SK-N-MC (cell line): ENCODE measurements at places on chromosomes 5 and 9.

DNA sequence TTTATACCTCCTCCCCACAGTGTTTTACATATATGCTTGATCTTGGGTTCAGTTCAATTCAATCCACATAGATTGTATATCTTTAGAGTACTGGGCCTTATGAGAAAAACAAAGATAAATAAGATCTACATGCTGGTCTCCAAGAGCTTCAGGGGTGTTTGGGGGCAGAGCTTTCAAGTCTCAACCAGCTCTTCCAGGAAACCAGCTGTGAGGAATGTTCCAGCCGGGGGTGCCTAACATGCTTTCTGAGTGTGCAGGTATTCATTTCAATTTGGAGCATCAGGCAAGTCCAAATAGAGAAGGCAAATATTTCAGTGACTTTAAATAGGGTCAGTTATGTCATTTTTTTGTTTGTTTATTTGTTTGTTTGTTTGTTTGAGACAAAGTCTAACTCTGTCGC lies 5.7 kb upstream of the RAPGEF1 start:
- no peak for DNase-seq

GRCh38 chr9:116589392-116590354 lies 97.4 kb upstream of the TRIM32 start:
- peak; percentile 81 for DNase-seq

DNA sequence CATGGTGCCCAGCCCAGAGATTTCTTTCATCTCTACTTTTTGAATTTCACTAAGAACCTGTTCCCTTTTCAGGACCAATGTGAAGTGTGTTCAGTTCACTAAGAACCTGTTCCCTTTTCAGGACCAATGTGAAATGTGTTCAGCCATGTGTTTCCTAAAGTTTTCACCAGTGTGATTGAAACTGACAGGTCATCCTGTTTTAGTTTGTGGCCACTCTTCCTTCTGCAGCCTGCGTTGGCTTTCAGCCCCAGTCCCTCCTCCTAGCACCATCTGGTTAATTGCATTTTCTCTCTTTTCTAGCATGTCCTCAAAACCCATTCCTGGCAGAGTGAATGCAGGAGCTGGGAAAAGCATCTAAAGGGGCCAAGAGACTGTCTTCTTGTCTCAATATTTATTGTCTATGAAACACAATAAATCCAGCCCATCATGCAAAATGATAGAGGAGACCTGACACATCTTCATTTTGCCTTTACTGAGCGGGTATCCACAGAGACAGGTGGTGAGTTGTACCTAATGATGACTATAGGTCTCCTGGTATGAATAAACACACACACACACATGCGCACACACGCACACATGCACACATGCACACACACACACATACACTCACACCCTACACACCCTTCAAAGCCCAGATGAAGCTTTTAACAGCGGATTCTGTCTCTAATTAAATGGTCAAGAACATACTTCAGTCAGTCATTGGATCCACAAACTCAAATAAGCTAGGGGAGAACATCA lies 6.1 kb upstream of the PANK3 start:
- no peak for DNase-seq

- DNase-seq: no peak
Observed at GRCh38 chr5:62682059-62682458, 103.4 kb downstream of the LRRC70 start.

- DNase-seq: no peak
Observed at GRCh38 chr5:133509742-133510079, 102.6 kb downstream of the FSTL4 start.

GRCh38 chr5:108451269-108451668 lies 69.4 kb upstream of the FBXL17 start:
- DNase-seq: no peak

- no peak for DNase-seq
Observed at GRCh38 chr5:151722546-151722945, 35.8 kb upstream of the SPARC start.

GRCh38 chr9:83675466-83675865 lies 32.3 kb downstream of the UBQLN1 start:
- DNase-seq: no peak

- no peak for DNase-seq
Observed at GRCh38 chr9:128406848-128407391, 13.7 kb upstream of the CERCAM start.

DNA sequence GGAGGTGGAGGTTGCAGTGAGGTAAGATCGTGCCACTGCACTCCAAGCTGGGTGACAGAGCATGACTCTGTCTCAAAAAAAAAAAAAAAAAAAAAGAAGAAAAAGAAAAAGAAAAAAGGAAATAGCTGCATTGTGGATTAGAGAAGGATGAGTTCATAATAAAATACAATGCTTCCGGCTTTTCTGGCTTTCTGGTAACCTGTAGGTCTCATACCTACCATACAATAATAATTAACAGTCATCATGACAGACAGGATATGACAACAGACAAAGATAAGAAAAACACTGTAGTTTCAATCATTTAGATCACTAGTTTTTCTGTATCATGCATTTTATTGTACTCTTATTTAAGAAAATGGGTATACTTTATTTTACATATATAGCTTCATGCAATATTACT lies 40.7 kb upstream of the TRPM3 start:
- no peak for DNase-seq

GRCh38 chr9:38737246-38737645 lies 17.3 kb upstream of the FAM240B start:
- DNase-seq: no peak

DNA sequence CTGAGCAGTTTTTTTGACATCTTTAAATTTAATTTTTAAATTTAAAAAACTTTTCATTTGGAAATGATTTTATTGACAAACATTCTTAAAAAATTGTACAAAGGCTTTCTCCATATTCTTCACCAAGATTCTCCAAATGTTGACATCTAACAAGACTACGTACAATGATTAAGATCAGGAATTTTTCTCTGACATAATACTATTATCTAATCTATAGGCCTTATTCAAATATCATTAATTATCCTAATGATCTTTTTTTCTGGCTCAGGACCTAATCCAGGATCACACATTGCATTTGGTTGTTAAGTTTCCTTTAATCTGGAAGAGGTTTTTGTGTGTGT lies 106.1 kb upstream of the OSMR start:
- DNase-seq: no peak

- no peak for DNase-seq
Observed at GRCh38 chr5:143172739-143173138, 230.7 kb downstream of the NR3C1 start.

DNA sequence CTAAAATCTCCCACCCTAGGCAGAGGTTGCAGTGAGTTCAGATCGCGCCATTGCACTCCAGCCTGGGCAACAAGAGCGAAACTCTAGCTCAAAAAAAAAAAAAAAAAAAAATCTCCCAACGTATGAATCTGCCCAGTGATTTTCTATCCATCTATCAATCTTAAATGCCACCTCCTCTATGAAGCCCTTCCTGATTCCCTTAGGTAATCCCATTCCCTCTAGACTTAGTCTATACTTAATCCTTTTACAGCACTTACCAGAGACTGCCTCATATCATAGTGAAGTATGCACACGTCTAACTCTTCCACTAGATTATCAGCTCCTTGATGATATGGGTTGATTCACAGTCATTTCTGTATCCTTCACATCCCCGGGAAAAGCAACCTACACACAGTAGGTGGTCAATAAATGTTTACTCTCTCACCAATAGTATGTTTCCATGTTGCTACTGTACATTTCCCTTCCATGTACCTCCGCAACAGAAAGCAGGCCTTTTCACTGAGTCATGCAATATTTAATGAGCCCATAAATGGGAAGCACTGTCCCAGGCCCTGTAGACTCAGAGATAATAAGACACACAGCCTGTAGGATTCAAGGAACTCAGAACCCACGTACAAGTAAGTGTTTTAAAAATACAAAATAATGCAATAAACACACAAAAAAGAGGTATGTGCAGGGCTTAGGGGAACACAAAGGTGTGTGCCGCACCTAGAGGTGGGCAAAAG lies 1.2 kb downstream of the DROSHA start:
- no peak for DNase-seq
